Stimulated activated CD4-positive, alpha-beta T cell treated with anti-CD3 and anti-CD28 coated beads, Interleukin-2, amount 100 ng/mL, for 48 hours (primary cell): ENCODE measurements at places on chromosomes 3 and 15.
A peak's percentile ranks its signal among the peaks of the same experiment; 100 is the strongest.

- no peak for DNase-seq
Observed at GRCh38 chr15:42100021-42100800, 5.8 kb upstream of the PLA2G4D start.

- no peak for DNase-seq
Observed at GRCh38 chr3:49666592-49666991, 7.6 kb upstream of the APEH start.

DNA sequence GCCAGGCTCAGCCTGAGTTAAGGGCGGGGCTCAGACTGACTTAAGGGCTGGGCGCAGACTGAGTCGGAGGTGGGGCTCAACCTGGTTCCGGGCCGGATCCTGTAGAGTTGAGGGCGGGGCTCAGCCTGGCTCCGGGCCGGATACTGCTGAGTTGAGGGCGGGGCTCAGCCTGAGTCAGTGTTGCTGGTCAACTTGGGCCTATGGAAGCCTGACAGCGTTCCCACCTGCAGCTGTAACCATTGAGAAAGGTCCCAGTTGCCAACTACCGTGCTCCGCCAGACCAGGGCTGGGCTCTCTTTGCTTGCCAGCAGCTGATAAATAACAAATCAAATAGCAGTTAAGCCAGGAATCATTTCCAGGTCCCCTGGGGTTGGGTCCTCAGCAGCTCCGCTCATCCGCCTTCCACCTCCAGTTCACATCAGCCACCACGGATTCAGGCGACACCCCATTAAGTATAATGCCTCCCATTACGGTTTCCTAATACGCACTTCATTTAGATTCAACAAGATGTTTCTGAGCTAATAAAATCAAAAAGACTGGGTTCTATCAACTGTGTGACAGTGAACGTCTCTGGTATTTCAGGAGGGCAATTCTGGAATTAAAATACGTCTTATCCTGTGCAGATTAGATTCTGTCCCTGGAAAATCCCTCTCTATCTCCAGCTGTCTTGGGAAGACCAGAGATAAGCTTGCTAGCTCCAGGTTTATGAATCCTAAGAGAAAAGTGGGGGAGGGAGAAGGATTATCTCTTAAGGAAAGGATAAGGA lies 7.3 kb downstream of the GRIP2 start:
- no peak for DNase-seq

GRCh38 chr15:89419370-89419984 lies 76.9 kb downstream of the RHCG start:
- DNase-seq, result peak; percentile 36

DNA sequence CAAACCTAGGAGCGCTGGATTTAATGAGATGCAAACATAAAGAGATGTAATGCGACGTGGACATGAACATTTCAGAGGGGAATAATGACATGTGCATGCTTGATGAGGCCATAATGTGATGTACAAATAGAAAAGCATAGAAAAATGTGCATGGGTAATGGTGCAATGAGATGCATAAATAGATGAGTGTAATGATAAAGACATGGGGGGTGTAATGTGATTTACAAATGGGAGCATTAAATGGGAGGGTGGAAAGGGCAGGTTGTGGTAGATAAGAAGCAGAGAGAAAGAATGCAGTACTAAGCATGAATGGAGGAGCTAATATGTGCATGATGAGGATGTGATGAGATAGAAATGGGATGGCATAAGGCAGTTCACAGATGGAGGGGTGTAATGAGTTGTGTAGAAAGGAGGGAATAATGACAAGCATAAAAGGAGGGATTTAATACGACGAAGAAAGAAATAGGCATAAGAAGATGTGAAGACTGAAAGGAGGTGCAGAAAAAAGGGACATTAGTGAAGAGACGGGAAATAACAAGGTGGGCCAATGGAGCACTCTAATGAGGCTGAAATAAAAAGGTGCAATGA lies 137.5 kb upstream of the CCNL1 start:
- no peak for DNase-seq

DNA sequence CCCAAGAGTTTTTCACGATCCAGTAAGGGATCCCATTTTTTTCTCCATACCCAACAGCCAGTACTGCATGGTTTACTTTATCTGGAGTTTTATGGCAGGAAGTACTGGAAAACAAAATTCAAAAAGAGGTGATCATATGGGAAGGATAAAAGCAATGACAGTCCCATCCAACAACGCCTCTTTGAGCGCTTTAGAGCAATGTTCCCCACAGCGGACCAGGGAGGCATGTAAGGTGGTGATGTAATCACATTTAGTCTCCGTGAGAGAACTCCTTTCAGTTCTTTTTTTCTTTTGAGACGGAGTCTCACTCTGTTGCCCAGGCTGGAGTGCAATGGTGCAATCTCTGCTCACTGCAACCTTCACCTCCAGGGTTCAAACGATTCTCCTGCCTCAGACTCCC lies 21.8 kb downstream of the CTSH start:
- no peak for DNase-seq

GRCh38 chr3:27078246-27078913 lies 290.8 kb downstream of the NEK10 start:
- DNase-seq, result no peak

- no peak for DNase-seq
Observed at GRCh38 chr3:16476636-16477035, 36.9 kb downstream of the RFTN1 start.

DNA sequence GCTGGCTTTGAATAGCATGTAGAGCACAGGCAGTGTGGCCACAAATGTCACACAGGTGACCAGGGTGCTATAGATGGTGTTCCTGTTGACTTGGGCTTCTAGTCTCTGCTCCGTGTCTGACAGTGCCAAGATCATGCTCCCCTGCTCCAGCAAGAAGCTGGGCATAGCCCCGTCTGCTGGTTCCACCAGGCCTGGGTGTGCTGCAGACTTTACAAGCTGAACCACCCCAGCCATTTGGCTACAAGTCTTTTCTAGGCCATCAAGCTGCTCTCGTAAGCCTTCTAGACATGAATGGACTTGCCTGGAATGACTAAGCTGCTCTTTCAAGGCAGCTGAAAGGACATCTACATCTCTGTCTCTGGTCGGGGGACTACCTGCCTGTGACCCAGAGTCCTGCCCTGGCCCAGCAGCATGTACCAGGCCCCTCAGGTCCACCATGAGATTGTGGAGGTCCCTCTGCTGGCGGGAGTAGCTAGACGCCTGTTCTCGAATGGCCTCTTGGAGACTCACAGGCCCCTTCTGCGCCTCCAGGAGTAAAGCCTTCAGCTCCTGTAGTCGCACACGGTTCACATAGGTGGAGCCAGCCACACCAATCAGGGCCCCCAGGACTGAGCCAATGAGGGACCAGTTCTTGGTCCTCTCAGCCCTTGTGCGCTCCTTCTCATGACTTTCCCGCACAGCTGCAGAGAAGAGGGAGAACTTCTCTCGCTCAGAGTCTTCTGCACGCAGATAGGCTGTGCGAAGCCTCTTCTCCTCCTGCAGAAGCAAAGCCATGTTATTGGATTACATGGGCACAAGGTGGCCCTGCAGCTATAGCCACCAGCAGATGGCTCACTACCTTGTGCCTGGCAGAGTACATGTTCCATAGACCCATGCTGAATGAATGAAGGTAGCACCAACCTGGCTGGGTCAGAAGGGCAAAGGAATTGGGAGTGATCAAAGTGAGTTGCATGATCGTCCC lies 2.8 kb upstream of the PLXNB1 start:
- DNase-seq, result no peak

DNA sequence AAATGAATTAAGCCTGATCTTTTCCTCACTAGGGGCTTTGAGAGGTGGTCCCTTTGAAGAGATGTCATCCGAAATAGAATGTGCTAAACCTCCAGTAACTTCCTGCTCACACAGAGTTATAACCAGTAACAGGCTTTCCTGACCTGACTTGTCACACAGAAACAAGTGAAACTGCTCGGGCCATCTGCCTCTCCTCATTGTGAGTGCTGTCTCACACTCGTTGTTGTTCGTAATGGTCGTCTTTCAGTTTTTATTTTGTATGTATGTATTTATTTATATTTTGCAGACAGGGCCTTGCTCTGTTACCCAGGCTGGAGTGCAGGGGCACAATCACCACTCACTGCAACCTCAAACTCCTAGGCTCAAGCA lies 24.0 kb downstream of the ACSBG1 start:
- DNase-seq, result no peak

- DNase-seq, result no peak
Observed at GRCh38 chr3:23387286-23387918, 184.3 kb downstream of the UBE2E2 start.

DNA sequence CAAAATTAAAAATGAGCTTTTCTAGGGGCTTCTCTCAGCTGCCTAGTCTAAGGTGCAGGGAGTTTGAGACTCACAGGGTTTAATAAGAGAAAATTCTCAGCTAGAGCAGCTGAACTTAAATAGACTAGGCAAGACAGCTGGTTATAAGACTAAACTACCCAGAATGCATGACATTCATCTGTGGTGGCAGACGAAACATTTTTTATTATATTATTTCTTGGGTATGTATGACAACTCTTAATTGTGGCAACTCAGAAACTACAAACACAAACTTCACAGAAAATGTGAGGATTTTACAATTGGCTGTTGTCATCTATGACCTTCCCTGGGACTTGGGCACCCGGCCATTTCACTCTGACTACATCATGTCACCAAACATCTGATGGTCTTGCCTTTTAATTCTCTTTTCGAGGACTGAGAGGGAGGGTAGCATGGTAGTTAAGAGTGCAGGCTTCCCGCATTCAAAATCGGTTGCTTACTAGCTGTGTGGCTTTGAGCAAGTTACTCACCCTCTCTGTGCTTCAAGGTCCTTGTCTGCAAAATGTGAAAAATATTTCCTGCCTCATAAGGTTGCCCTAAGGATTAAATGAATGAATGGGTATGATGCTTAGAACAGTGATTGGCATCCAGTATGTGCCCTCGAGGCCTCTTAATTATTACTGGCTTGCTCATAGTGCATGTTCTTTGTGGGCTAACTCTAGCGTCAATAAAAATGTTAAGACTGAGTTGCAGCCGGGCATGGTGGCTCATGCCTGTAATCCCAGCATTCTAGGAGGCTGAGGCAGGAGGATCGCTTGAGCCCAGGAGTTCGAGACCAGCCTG lies 984 bp downstream of the CCR5 start:
- DNase-seq, result no peak

DNA sequence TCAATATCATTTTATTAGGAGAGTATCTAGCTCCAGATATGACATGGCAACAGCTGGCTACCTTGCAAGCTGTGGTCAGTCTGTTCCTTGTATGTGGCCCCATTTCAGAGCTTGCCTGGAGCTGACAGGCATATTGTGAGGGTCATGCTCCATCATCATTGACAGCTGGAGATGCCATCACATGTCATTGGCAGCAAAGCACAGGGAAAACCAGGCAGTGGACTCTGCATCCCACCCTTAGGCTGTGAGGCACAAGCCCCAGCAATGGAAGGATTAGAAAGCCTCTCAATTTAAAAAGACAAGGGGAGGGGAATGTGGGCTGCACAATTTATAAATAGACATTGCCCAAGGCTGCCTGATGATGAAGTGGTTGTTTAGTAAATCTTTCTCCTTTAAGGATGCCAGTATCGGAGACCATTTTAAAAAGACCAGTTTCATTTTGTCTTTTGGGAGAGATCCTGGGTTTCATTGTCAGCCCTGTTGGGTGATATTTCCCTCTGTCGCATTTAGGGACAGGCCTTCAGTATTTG lies 27.9 kb downstream of the LNP1 start:
- DNase-seq, result no peak

DNA sequence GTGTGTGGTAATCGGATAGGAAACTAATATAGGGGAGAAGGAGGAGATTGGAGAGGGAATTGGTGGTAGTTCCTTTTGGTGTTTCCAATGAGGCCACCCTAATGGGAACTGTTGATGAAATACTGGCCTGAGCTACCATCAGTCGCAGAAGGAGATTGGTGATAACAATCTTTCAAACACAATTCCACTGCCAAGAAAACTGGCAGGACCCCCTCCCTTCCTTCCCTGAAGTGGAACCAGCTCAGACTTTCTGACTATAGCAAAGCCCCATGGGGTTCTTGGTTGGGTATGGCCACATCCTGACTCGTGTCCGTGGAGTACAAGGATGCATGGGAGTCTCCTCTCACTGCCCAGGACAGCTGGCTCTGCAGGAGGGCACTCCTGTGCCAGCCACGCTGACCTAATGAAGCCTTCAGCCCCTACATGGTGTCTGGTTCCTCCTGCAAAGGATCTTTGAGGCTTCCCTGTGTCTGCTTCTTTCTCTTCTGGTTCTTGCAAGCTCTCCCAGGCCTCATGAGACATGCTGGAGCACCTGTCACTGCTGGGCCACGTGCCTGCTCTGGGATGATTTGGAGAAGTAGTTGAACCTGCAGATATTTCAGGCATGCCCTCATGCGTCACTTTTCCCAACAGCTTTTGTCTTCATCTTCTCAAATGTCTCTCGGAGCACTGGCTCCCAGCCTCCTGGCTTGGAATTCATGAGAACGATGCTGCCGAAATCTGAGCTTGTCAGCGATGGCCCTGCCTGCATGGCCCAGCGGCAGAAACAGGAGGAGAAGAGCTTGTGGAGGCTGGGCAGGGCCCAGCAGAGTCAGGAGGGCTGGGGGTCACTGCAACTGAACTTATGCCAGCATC lies 90.0 kb upstream of the ADPGK start:
- no peak for DNase-seq
